ENCODE measurements at places on chromosomes 11 and 22. TPM values are rescaled to one million over a fixed set of nuclear protein-coding genes. Genes with fewer than 3 reads are reported as not detected.

GRCh38 chr11:23201936-23202522 lies 341.8 kb upstream of the CCDC179 start:
- H3K27me3 ChIP-seq, result no peaks in the 10 kb centered on the region
- H3K4me3 ChIP-seq, result no peak overlapping the region
- H3K36me3 ChIP-seq, result no peaks in the 10 kb centered on the region
- peaks cover 4% of the 10 kb centered on the region for H3K4me1 ChIP-seq
- no peak overlapping the region for H3K27ac ChIP-seq
- no peak for DNase-seq

DNA sequence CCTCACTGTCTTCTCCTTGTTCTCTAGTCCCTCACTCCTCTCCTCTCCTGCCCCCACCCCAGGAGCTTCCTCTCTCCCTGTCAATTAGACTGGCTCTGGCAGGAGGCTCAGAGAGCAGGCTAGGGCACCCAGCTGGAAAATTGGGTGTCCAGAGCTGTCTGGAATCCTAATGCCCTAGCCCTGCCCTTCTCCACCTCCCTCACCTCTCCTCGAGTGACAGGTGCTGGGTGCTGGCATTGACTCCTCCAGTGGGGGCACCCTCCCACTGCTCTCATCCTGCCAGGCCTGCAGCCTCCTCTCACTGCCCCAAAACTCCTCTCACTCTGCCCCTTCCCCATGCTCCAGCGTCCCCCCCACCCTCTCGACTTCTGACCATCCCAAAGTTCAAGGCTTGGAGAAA lies 68.9 kb downstream of the CYTH4 start:
- no peak for DNase-seq
- H3K4me1 ChIP-seq, result peaks cover 19% of the 10 kb centered on the region
- H3K4me3 ChIP-seq, result no peak overlapping the region
- no peaks in the 10 kb centered on the region for H3K27me3 ChIP-seq

- peaks cover 15% of the 10 kb centered on the region for H3K4me1 ChIP-seq
- no peaks in the 10 kb centered on the region for H3K27me3 ChIP-seq
- no peak overlapping the region for H3K27ac ChIP-seq
- H3K36me3 ChIP-seq, result peaks cover 6% of the 10 kb centered on the region
Measured at GRCh38 chr11:67261640-67261945, 4.7 kb upstream of the GRK2 start.

DNA sequence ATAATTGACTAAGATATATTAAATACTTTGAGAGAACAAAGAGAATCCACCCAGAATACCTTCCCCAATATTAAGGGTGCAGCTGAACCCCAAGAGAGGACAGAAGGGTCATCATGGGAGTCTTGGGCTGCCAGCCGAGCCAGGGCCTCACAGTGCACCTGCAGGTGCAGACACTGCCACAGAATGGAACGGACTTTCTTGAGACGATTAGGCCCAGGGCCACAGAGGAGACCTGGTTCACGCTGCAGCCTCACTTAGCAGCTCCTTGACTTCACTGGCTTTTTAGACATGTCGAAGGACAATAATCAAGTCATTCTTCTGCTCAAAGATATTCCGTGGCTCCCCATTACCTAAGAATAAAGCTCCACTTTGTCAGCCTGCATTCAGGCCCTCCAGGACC lies 100.6 kb downstream of the PHF21B start:
- no peaks in the 10 kb centered on the region for H3K4me1 ChIP-seq
- no peaks in the 10 kb centered on the region for H3K27me3 ChIP-seq
- H3K4me3 ChIP-seq, result no peak overlapping the region
- no peak overlapping the region for H3K27ac ChIP-seq

The POTEH gene
- not detected for total RNA-seq

The CCDC87 gene
- 0.34 TPM for total RNA-seq
